ENCODE measurements at places on chromosomes 6 and 20.

- no peak for DNase-seq
Observed at GRCh38 chr6:98136333-98136732, 698.0 kb upstream of the POU3F2 start.

- DNase-seq: no peak
Observed at GRCh38 chr6:50030350-50030749, 8.6 kb upstream of the DEFB110 start.

- DNase-seq: no peak
Observed at GRCh38 chr20:48489046-48489463, 338.7 kb downstream of the PREX1 start.

DNA sequence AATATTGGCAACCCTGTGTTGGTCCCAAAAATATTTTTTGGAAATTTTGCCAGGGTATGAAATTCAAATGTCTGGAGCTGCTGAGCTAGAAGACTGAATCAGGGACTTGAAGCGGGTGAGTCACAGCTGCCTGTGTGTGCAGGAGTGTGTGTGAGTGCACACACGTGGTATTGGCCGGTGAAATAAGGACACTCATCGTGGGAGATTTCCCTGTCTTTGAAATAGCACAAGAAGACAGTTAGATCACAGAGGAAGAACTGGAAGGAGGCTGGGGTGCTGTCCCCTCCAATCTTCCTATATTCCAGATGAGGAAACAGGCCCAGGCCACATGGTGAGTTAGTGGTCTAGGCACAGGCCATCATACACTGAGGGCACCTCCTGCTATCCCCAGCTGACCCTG is 123.8 kb upstream of the MLN start:
- DNase-seq: no peak

DNA sequence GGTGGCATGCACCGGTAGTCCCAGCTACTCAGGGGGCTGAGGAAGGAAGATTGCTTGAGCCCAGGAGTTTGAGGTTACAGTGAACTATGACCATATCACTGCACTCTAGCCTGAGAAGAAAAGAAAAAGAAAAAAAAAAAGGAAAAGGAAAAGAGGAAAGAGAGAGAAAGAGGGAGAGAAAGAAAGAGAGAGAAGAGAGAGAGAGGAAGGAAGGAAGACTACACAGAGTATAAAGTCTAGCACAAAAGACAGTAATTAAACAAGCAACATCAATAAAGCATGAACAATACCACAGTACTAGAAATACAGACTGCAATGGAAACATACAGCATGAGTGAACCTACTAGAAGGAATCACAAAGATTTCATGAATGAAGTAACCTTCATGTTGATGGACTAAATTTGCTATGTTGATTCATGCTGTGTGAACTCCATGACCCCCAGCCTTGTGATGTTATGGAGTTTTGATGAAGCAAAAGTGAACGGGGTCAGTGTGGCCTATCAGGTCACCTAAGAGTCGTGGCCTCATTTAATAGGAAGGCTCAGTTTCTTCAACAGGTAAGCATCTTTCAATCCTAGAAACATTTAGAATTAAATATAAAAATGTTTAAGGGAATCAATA is 57.6 kb downstream of the NUDT3 start:
- no peak for DNase-seq

Data from T1000 (cell line).